Nephron progenitor cell (in vitro differentiated cells): ENCODE measurements at places on chromosomes 2 and 18.

- no peak for DNase-seq
These were observed 105.7 kb upstream of the GATA6 start for GRCh38 chr18:22063672-22064071.

GRCh38 chr18:76131738-76132137 lies 363.3 kb downstream of the ZNF516 start:
- no peak for DNase-seq

DNA sequence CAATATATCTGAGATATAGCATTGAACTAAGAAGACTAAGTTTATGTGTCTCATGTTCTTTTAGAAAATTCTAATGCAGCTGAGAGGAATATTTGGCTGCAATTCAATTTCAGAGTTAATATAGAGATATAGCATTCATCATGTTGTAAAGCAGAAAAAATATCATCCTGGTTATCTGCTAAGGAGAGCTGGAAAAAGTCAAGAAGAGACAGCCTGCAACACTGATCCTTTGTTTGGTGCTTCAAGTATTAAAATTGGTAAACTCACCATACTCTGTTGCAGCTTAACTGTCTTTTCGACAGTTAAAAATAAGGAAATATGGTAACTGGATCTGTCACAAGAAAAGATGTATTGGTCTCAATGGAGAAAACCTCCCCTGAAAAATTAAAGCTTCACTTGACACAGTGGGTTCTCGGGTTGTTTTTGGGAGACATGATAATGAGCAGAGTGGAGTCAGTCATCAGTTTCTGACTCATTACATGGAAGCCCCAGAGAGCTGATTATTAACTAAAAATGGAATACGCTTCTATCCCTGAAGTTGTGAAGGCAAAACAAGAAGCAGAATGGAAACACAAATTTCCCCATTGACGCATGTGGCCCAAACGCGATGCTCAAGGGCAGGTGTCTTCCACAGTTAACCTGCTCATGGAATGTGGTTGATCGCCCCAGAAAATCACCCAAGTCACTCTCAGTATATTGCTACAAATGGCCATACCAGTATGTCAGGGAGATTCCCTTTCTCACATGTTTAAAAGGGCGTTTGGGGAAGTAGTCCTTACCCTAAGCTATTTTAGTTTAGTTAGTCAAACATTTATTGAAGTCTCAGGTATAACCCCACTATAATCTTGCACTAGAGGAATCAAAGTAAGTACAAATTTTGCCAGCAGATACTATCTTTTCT lies 8.2 kb downstream of the BCL2 start:
- no peak for DNase-seq

DNA sequence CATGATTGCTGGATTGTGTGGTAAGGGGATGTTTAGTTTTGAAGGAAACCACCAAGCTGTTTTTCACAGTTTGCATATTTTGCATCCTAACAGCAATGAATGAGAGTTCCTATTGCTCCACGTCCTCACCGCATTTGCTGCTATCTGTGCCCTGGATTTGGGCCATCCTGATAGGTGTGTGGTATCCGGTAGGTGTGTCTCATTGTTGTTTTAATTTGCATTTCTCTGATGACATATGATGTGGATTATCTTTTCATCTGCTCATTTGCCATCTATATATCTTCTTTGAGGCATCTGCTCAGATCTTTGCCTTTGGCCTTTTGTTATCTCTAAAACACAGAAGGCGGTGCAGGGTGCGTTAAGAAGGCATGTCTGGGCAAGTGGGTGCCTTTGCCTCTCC lies 73.3 kb downstream of the LONRF2 start:
- DNase-seq: no peak

- no peak for DNase-seq
These were observed 18.1 kb upstream of the ZNF407 start for GRCh38 chr18:74579496-74580065.

DNA sequence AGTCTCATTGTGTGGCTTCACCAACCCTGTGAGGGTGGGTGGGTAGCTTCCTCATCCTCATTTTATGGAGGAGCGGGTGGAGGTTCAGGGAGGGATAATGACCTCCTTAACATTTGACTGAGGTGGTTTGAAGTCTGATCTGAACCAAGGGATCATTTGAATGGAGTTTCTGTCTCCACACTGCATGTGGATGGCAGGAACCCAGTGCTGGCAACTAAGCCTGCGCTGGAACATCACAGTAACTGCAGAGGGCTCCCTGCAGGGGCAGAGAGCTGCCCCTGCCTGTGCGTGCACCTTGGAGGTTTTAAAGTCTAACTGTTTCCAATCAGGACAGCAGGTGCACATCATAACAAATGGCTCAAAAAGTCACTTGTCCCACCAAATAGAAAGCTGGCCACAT lies 3.3 kb downstream of the AGAP1 start:
- DNase-seq: no peak

- DNase-seq: no peak
These were observed 12.1 kb downstream of the ACTR3 start for GRCh38 chr2:113901943-113902342.

- no peak for DNase-seq
These were observed 30.0 kb downstream of the MRPL35 start for GRCh38 chr2:86229221-86229620.

GRCh38 chr2:10374362-10374943 lies 71.7 kb downstream of the HPCAL1 start:
- DNase-seq: no peak

GRCh38 chr2:206805887-206806607 lies 40.6 kb downstream of the FASTKD2 start:
- no peak for DNase-seq

GRCh38 chr2:201191132-201191875 lies 8.4 kb downstream of the CASP10 start:
- no peak for DNase-seq

GRCh38 chr2:198287706-198288105 lies 483.3 kb downstream of the PLCL1 start:
- no peak for DNase-seq

GRCh38 chr2:122927197-122927596 lies 1097.9 kb upstream of the CNTNAP5 start:
- no peak for DNase-seq

GRCh38 chr2:241415196-241415595 lies 59.1 kb downstream of the FARP2 start:
- DNase-seq: no peak

DNA sequence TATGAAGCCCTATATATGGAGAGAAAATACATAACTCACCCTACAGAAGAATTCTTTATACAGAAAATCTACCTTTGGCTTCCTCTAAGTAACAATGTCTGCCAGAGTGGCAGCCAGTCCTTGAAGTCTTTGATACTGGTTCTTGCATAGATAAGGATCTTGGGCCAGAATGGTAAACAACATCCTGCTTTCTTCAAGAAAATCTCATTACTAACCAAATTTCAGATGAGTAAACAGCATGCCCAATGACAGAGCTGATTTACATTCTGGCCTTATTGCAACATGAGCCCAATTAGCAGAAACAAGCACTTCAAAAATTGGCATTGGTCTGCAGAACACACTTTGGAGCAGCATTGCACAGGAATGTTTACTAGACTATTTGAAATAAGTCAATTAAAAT lies 336.5 kb upstream of the ST6GAL2 start:
- DNase-seq: no peak

DNA sequence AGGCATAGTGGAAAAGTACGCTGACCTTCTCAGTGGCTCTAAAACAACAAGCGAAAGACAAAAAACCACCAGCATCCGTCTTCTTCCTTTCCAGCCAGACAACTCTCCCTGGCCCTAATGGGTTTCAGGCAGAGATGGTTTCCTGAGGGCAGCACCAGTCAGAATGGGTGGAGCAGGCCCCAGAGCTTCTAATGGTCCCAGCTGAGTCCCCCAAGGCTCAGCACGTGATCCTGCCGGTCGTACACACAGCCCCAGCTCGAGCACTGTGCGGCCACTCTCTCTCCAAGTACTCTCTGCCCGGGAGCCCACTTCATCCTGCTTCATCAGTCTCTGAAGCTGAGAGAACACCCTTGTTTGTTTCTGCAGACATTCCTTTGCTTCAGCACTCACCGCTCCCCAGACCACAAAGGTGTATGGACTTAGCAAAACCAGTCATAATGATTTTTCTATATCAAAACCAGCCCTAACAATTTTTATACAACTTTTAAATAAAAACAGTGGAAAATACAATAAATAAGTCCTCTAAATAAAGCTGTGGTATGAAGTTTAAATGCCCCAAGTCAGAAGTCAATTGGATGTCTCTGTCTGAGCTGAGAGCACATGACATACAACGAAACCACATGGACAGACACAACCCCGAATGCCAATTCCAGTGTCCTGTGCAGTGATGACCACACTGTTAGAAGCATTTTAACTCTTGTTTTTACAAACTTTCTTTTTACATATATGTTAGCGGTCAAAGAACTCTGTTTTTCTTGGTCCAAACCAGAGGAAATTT lies 63.9 kb downstream of the PARD6G start:
- DNase-seq: no peak

DNA sequence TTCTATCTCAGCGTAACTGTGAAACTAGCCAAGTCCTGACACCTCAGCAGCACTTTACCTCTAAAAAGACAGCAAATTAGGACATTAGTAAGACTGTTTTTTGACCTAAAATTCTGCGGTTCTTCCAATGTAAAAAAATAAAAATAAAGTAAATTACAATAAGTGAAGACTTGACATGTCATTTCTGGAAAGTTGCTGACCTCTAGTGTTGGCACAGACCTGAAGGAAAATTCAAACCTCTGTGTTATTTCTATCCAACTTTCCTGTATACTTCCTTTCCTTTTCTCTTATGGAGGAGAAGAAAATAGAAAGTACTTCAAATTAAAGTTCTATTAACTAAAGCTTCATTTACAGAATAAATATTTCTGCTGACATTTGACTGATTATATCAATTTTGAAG lies 110.6 kb downstream of the TMEM182 start:
- DNase-seq: no peak

DNA sequence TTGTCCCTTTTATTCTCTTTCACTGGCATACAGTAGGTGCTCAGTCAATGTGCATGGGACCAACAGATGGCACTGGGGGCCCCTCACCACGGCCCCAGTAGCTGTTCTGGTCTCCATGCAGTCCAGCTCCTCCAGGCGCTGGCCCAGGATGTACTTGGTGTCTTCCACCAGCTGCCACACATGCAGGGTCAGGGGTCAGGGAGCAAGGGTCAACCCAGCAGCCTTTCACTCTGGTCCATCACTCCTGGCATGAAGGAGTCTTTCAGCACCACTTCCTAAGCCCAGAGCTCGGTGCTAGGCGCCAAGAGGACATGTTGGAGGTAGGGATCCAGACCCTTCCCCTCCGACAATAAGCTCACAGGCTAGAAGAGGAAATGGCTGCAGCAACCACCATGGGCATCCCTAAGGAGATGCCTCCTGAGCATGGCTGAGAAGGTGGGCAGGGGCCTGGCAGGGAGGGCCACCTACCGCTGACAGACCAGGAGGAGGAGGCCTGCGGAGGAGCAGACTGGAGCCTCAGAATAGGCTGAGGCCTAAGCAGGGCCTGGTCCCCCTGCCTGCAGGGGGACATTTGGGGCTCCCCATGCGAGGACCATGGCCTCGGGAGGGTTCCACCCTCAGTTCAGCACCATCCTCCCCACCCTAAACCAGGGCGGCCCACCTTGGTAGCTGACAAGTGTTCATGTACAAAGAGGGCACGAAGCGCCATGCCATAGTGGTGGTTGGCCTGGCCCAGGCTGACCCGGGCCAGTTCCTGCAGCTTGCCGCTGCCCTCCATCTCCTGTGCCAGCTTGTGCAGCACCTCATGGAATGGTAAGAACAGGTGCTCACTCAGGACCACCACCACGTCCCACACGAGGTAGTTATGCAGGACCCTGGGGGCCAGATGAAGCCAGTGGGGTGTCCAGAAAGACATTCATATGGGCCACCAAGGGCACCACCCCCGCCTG lies 10.2 kb downstream of the ALPG start:
- DNase-seq: no peak

DNA sequence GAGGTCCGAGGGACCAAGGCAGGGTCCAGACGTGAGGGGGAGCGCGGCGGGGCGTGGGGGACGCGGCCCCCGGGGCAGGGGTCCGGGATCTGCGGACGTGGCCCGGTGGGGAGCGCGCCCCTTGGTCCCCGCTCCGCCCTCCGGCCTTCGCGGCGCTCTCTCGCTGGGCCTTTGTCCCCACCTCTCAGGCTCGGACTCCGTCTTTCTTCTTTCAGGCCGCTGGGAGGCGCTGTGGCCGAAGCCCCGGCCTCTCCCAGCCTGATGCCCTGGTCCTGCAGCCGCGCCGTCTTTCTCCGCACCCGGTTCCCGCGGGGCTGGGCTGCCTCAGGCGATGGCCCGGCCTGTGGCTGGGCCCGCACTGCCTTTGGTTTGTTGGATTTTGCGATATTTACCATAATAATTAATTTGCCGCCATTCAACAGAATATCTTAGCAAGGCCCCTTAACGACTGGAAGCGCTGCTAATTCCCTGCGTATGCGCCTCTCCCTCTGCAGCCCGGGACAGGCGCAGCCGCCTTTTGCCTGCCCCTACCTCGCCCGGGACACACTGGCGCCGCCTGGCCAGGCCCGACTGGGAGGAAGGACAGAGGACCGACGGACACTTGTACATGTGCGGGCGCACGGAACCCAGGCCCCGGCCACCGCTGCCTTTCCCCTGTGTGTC lies 10.8 kb downstream of the SIX3 start:
- DNase-seq: peak; percentile 81

- no peak for DNase-seq
These were observed 252.9 kb downstream of the RNF152 start for GRCh38 chr18:61639886-61640285.

GRCh38 chr2:127526132-127527000 lies at the start of gene IWS1:
TSS of gene IWS1 (minus strand) at chr2:127526489. CDS start at chr2:127526208, 281 bp downstream.
- DNase-seq: peak; percentile 94

- DNase-seq: no peak
These were observed 160.7 kb upstream of the ZSWIM2 start for GRCh38 chr2:187009483-187010239.
